ENCODE measurements at places on chromosomes 11 and 22. TPM values are rescaled to one million over a fixed set of nuclear protein-coding genes. Genes with fewer than 3 reads are reported as not detected.

Gene FOLH1
- polyA plus RNA-seq: 5.8 TPM

Gene RCN1
- polyA plus RNA-seq: 137 TPM

Gene WNT11
- 2.5 TPM for polyA plus RNA-seq

Gene CD248
- 44.0 TPM for polyA plus RNA-seq

DNA sequence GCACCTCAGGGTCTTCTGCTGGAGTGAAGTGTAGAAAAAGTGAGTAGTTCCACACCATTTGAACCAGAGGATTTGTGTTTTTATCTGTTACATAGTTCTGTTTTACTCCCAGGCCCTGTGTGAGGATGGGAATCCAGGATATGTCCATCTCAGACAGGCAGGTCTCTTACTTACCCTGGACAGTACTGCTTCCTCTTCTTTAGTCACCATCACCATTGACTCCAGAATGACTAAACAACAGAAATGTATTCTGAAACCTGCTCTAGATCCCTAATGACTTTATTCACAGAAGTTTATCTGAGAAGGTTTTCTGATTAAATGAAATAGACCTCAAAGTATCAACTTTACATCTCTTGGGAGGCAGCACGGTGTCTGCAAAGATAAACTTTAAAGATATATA, 33.6 kb downstream of the CYP2R1 start:
- no peak for DNase-seq

- no peak for DNase-seq
Observed at GRCh38 chr22:31425331-31426050, 26.1 kb downstream of the DRG1 start.

GRCh38 chr11:79482800-79483199, 42.0 kb upstream of the TENM4 start:
- DNase-seq: no peak

GRCh38 chr11:83721263-83721662, 435.1 kb upstream of the CCDC90B start:
- no peak for DNase-seq

- DNase-seq: no peak
Observed at GRCh38 chr11:70528046-70528793, 129.9 kb downstream of the CTTN start.

GRCh38 chr22:48315439-48316256, 1512.0 kb downstream of the BRD1 start:
- no peak for DNase-seq

- DNase-seq: no peak
Observed at GRCh38 chr11:66491315-66491935, 11.2 kb downstream of the DPP3 start.

DNA sequence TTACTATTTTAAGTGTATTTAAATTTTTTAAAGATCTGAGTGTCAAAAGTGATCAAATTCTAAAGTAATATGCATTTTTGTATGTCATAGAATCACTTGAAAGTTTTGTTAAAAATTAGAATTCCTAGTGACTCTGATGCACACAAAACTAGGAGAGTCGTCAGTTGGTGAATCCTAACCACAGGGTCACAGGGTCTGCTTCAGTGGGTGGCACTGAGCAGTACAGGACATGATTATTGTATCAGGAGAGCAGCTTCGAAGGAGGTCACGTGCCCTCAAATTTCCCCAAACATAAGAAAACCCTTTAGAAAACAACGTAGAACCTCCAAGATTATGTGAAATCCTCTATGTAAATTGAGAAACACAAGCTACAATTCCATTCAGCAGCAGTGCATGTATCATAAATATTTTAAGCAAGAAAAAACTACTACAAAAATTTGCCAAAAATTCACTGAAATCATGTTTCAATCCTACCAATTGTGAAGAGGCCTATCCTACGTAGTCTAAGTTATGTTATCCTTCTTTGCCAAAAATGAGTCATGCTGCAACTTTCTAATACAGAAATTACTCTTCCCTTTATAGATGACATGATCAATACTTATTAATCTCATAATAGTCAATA, 323.6 kb downstream of the AASDHPPT start:
- DNase-seq: no peak

- DNase-seq: no peak
Observed at GRCh38 chr11:120839846-120840402, 184.0 kb upstream of the TBCEL start.

GRCh38 chr22:17140826-17141766, 18.0 kb downstream of the HDHD5 start:
- DNase-seq: no peak

GRCh38 chr22:23520863-23521440, 59.1 kb downstream of the IGLL1 start:
- no peak for DNase-seq

- no peak for DNase-seq
Observed at GRCh38 chr11:60208146-60208895, 25.4 kb upstream of the MS4A6A start.

GRCh38 chr11:44057340-44057739, 8.7 kb upstream of the ACCS start:
- no peak for DNase-seq

- DNase-seq: no peak
Observed at GRCh38 chr22:16834971-16835370, 9.8 kb upstream of the XKR3 start.

- DNase-seq: no peak
Observed at GRCh38 chr11:122843281-122844141, 5.2 kb downstream of the CRTAM start.

DNA sequence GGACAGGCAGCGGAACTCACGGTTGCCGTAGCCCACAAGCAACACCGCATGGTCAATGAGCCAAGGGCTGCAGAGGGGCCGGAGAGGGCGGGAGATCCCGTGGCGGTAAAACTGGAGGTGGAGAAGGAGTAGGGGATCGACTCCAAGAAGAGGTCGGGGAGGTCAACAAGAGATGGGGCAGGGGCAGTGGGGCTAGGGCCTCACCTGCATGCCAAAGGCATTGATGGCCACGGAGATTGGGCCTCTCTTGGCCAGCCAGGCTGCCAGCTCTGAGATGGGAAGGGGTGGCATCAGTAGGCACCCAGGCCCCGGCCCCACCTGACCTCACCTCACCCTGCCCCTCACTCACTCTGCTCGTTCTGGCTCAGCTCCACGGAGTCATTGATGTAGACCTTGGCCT, 3.9 kb downstream of the CTSF start:
- DNase-seq: no peak

GRCh38 chr22:48370508-48371325, 1457.0 kb downstream of the BRD1 start:
- no peak for DNase-seq

All from spinal cord (tissue), 10 donors.